ENCODE measurements at places on chromosomes 3 and 15.

GRCh38 chr3:114207768-114208167, 28.9 kb upstream of the DRD3 start:
- DNase-seq, result peak; percentile 64

DNA sequence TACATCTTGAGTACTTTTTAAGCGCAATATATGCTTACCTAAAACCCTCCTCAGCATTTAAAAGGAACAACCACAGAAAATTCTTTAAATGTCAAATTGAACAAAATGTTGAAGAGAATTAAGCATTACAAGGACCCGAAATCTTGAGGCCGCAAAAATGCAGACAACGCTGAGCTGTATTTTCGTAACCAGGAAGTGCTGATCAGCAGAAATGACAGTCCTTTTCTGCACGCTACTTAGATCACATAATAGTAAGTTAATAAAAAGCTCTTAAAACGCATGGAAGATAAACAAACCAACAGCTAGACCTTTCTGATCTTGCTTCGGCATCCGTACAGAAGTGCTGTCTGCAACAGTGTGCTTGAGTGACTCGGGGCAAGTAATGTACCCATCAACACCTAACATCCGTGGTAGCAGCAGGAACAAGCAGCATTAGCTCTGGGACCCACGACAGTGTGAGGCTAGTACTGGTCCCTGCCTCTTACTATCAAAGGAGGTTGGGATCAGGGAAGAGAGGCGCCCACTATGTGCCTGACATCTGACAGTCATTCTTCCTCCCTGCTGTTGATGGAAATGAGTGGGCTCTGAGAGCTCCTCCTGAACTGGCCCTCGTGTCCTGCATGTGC, 1.8 kb upstream of the SSUH2 start:
- DNase-seq, result no peak

GRCh38 chr15:85760531-85761371, 34.0 kb downstream of the KLHL25 start:
- DNase-seq, result no peak

GRCh38 chr3:24052446-24052845, 107.4 kb downstream of the NR1D2 start:
- no peak for DNase-seq
